Ecto neural progenitor cell (in vitro differentiated cells): ENCODE measurements at places on chromosomes 13 and 19.

- no peak for DNase-seq
These were observed 3.5 kb downstream of the SMIM24 start for GRCh38 chr19:3476830-3477229.

DNA sequence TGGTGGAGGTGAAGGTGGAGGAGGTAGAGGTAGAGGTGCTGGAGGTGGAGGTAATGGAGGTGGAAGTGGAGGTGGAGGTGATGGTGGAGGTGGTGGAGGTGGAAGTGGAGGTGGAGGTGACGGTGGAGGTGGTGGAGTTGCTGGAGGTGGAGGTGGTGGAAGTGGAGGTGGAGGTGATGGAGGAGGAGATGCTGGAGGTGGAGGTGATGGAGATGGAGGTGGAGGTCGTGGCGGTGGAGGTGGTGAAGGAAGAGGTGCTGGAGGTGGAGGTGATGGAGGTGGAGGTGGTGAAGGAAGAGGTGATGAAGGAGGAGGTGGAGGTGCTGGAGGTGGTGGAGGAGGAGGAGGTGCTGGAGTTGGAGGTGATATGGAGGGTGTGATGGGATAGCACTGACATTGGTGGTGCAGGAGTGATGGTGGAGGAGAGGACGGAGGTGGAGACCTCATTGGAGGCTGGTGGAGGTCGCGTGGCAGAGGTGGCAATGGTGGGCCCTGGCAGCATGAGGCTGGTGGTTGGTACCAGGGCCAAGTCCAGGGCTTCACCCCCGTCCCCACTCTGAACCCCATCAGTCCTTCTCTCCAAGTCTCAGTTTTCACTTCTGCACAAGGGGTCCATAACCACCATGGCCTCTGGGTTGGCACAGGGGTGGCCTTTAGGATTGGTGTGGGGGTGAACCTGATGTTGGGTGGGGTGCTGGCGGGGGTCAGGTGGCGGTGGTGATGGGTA, 15.8 kb downstream of the ONECUT3 start:
- no peak for DNase-seq

DNA sequence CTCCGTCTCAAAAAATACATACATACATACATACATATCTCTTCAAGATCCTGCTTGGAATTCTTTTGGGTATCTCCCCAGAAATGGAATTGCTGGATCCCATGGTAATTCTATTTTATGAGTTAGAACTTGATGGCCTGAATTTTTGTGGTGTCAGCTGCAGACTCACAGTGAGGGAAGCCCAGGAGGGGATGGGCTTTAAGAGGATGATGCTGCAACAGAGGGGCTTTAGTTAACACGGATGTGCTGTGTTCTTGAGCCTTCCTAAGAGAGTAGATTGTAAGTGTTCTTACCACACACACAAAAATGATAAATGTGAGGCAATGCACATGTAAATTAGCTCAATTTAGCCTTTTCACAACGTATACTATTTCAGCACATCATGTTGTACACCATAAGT, 31.8 kb downstream of the CACNG6 start:
- no peak for DNase-seq

DNA sequence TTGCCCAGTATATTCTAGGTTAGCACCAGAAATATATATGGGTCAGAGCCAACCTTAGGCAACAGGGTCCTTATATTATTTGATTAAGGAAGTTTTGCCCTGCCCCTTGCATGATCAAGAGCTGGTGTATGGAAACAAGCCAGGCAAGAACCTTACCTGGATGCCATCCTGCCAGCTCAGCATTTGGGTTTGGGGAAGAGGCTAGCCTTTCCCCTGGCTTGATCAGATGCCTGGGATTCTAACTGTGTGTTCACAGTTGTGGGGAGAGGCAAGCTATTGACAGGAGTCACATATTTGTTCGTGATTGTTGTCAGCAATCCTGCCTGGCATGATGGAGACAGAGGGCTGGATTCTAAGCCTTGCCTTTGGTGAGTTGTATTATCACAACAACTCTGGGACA, 260.0 kb upstream of the DACH1 start:
- no peak for DNase-seq

DNA sequence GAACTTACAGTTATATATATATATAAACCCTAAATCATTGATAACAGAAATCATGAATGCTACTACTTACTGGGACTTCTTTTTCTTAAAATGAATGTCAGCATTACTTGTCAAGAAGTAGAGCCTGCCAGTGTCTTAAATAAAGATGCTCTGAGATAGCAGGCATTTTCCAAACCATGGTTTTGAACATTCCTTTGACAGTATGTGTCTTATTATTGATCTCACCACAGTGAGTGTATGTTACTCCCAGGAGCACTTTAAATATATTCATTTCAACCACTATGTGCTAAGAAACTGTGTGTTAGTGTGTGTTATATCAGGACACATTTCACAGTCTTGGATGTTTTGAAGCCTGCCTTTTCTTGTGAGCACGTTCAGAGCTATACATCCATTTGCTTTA, 28.2 kb downstream of the TNFRSF19 start:
- DNase-seq, result no peak

DNA sequence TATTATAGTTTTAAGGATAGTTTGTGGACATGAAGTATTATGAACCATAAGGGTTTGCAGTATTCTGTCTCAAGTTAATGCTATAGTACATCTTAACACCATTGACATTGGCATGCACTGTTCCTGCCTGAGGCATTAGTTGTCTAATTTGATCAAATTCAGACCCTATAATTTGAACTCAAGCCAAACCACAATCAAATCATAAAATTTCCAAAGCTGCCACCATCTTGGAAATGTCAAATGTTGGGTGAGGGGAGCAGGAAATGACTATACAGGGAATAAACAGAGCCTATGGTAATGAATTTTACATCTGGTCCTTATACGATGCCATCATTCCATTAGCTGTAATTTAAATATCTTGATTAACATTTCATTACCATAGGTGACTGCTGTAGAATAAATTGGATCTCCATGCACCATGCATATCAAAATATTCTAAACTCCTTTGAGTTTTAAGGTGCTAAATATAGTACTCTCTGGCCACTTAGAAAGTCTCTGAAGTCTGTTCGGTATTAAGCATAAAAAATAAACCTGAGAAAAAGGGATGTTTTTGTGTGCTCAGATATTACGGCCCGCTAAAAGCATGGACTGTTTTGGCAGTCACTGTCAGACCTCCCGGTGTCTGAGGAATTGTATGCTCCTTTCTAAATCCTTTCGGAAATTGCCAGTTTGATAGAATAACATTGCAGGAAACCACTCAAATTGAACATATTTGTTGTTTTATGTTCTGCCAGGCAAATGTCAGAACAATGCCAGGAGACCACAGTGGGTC, 257.7 kb downstream of the SPRY2 start:
- no peak for DNase-seq

- DNase-seq, result no peak
These were observed 6.5 kb downstream of the HIF3A start for GRCh38 chr19:46303322-46303690.

DNA sequence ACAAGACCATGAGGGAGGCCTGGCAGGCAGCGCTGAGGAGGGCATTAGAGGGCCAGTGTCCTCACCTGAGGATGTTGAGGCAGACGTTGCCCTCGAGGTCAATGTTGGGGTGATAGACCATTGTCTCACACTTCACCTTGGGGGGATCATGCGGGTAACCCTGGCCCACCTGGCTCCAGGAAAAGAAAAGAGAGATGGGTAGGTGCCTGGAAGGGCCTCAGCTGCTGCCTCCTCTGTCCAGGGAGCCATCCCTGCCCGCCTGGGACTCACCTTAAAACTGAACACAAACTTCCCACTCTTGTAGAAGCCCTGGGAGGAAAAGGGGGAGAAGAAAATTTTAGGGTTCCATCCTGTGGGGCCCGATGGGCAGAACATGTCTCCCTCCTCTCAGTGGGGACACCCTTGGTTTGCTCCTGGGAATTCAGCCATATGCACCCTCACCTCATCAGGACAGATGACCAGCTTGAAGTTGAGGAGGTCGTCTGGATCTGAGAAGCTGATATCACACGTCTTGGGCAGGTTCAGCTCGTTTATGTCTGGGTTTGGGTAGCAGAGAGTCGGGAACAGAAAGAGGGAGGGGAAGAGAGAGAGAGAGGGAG, 1.7 kb downstream of the UBE2M start:
- no peak for DNase-seq

GRCh38 chr13:19345158-19345557, 163.5 kb upstream of the TUBA3C start:
- no peak for DNase-seq

GRCh38 chr13:48594096-48594815, 59.5 kb upstream of the CYSLTR2 start:
- no peak for DNase-seq

- peak; percentile 68 for DNase-seq
These were observed 13.6 kb downstream of the C19orf25 start for GRCh38 chr19:1465191-1466016.

DNA sequence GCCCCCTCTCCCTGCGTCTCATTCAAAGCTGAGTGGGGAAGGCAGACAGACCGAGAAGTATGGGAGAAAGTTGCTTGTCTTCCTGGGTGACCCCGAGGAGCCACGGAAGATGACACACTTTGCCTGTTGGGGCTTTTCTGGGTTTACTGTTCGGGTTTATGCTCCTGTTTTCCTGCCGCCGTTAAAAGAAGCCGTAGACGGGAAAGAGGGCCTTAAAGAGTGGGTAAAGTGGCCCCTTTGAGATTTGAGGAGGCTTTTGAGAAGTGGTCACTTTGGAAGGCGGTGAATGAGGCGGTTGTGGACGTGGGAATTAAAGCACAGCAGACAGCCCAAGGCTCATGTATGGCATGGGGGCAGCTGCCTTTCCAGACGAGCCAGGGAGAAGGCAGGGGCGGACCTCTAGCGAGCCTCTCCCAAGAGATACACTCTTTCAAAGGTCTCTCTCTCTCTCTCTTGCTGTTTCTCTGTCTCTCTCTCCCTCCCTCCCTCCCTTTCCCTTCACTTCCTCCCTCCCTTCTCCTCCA, 493 bp upstream of the LHFPL6 start:
- DNase-seq, result peak; percentile 52

- DNase-seq, result no peak
These were observed 84.0 kb downstream of the ATP11A start for GRCh38 chr13:112773601-112774447.

- DNase-seq, result no peak
These were observed 144.9 kb downstream of the URI1 start for GRCh38 chr19:30086916-30087315.

DNA sequence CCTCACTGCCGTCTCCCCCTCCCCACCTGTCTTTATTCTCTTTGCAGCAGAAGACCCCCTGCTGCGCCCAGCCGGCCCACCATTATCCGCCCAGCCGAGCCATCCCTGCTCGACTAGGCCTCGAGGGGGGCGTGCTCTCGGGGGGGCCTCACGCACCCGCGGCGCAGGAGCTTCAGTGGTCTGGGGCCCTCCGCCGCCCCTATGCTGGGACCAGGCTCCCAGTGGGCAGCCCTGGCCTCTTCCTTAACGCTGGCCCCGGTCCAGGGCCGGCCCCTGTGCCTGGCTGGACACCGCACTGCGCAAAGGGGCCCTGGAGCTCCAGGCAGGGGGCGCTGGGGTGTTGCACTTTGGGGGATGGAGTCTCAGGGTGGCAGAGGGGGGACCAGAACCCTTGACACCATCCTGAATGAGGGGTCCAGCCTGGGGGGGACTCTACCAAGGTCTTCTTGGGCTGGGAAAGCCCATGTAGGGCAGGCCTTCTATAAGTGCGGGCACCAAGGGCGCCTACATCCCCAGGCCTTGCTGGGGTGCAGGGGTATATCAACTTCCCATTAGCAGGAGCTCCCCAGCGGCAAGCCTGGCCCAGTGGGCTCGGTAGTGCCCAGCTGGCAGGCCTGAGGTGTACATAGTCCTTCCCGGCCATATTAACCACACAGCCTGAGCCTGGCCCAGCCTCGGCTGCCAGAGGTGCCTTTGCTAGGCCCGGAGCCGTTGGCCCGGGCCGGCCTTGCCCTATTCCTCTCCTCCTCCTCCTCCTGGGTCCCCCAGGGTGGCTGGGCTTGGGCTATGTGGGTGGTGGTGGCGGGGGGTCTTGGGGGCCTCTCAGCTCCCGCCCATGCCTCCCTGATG, 4.9 kb downstream of the TMED1 start:
- no peak for DNase-seq

DNA sequence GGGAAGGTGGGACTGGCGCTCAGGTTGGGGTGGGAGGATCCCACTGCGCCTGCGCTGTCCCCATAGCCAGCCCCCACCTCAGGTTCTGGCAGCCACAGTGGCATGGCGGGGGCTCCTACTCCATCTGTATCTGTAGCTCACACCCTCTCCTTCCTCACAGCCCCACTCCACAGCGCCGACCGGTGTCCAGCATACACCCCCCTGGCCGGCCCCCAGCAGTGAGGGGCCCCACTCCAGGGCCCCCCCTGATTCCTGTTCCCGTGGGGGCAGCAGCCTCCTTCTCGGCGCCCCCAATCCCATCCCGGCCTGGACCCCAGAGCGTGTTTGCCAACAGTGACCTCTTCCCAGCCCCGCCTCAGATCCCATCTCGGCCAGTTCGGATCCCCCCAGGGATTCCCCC, 6.0 kb downstream of the TMED1 start:
- DNase-seq, result no peak

GRCh38 chr19:13955662-13956364, 3.5 kb downstream of the DCAF15 start:
- DNase-seq, result no peak

- no peak for DNase-seq
These were observed 304.1 kb downstream of the PCDH20 start for GRCh38 chr13:61111529-61111928.

DNA sequence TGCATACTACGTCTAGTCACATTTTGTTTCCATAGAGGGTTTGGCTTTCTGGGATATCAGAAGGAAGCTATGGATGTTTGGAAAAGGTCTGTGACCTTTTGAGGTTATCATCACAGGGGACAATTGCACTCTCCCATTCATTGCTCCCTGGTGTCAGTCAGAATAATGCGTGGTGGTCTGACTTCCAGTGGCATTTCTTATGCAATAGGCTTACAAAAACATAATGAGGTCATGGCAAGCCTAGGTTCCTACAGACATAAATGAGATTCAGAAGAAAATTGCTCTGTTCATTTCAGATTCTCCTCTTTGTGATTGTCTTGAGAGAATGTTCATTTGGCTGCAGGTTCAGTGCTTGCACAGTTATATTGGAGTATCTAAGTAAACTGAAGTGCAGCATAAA, 54.6 kb downstream of the ARHGAP35 start:
- DNase-seq, result no peak

DNA sequence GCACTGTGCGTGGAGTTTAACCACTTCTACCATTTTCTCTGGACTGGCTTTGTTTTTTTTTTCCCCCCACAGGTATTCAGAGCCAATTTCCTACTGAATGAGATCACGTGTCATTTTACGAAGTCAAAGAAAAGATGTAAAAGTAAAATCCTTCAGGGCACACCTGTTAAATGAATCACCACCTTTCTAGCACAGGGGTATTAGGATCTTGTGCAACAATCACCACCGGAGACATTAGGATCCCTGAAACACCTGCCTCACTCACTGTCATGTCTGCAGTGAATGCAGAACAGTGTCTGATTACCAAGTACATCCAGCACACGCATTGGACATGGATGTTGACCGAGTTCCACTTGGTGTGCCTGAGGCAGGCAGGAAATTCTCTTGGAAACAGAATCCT, 17.2 kb downstream of the BRD4 start:
- DNase-seq, result no peak
